Stimulated activated CD4-positive, alpha-beta T cell treated with anti-CD3 and anti-CD28 coated beads, Interleukin-1b, Interleukin-23, amount 100 ng/mL, for 48 hours (primary cell): ENCODE measurements at places on chromosomes 6 and 20.

DNA sequence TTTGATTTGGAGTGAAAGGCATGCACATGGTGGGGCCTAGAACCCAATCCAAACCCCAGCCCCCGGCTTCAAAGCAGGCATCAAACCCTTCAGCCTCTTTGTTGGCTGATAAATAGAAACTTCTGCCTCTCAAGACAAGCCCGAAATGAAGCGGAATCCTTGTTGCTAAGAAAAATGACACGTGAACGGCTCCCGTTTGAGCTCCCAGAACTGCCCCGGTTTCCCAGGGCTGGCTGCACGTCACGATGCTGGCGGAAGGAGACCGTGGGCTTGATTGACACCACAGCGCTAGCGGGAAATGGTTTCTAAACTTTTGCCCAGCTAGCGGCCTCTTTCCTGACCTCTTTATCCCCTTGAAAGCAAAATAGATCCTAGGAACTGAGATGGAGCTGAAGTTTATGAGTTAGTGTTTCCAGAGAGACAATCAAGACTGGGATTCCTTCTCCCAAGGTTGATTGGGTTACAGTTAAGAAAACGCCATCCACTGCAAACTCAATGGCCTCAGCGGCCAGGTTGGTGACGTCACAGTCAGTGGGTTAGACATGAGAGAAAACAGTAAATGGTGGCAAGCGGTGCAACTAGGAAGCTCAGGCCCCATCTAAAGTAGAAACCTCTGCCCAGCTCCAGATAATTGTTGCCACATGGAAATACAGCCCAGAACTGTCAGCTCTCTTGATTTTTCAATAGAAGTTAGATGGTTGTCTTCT is 117.0 kb downstream of the ANKRD60 start:
- no peak for DNase-seq

DNA sequence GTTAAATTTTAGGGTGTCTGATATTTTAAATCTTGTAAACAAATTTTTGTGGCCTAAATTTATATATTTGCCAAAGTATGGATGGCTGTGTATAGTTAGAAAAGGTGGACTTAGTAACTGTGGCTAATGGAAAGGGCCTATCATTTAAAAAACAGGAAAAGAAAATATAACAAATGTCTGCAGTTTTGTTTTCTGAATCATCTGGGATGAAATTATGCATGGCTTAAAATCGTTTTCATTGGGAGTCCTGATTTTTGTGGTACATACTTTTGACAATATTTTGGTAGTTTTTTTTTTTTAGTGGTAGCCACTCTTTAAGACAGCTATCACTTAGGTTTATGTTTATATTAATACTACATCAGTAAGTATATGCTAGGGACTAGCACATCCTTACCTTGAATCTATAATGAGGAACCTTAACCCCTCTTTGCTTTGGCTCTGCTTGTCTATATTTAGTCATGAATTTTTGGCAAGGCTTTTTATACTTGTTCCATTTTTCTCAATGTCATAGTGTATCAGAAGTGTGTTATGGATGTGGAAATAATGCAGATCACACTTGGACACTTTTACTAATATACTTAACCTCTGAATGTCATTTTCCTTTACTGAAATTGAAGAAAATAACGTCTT is 5.6 kb downstream of the ARID1B start:
- DNase-seq, result no peak

DNA sequence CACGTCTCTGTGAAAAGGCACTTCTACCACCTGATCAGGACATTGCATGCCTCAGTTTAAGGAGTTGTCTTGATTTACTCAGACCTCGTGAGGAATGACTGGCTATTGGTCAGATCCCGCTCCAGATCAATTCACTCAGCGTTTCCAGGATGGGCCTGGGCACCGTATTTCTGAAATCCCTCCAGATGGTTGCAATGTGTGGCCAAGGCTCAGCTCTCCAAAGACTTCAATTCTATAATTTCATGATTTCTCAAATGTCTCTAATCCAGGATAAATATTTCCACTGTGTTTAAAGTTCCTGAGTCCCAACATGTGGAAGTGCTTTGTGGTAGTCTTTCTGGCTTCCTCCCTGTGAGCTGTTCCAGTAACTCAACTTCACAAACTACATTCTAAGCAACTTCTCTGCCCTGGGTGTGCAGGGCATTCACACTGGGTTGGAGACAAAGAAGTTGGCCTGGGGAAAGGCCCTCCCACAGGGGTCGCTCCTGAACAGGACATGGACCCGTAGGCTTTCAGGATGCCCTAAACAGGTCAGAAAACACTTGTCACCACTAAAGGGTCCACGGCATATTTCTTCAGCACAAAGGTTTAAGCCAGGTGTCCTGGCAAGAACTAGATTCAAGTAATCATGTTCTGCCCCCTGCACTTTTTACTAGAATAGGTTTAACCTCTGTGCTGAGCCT is 212.1 kb downstream of the WDR27 start:
- DNase-seq, result no peak

GRCh38 chr20:13684566-13685222 is 46.0 kb upstream of the TASP1 start:
- no peak for DNase-seq

GRCh38 chr6:1916334-1917070 is 306.8 kb downstream of the FOXC1 start:
- no peak for DNase-seq

DNA sequence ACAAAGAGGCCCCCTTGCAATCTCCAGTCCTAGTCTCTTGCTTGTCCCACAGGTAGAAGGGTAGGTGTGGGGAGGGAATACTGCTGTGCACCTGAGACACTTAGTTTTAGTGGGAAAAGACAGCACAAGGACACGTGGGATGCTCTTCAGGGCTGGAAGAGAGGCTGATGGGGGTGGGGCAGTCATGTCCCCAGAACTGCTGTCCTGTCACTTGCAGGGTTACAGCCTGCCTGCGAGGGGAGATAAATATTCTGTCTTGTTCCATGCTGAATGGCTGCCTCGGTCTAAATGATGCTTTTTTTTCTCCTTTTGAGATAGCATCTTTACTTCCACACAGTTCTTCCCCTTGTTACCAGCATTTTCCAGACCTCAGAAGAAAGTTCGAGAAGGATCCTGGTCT is 106.2 kb downstream of the SLC24A3 start:
- DNase-seq, result no peak

GRCh38 chr6:55046869-55047422 is 127.4 kb upstream of the HCRTR2 start:
- no peak for DNase-seq

DNA sequence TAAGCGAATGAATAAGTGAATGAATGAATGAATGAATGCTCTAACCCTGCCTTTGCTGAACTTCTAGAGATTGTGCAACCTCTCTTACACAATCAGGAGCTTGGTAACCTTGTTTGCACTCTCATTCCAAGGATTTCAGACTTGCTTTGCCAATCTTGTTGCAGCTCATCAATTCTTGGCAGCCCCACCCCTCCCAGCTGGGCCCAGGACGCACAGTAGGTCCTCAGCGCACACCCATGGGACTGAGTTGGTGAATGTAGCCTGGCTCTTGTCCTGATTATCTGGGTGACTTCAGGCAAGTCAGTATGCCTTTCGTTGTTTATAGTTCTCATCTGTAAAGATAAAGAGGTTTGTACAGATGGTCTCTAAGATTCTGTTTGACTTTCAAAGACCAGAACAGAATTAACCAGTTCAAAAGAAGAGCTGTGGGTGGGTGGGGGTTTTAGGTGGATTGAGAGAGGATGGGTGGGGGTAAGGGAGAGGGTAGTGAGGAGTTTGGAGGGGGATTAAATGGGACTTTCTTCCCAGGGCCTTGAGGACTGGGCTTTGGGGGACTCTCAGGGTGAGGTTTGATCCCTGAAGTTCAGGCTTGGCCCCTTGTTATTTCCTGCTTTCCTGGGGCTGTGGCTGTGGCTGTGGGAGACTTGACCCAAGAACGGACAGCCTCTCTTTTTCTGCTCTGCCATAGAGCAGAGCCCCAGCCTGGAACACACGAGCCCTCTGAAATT is 33.2 kb downstream of the VEGFA start:
- no peak for DNase-seq

DNA sequence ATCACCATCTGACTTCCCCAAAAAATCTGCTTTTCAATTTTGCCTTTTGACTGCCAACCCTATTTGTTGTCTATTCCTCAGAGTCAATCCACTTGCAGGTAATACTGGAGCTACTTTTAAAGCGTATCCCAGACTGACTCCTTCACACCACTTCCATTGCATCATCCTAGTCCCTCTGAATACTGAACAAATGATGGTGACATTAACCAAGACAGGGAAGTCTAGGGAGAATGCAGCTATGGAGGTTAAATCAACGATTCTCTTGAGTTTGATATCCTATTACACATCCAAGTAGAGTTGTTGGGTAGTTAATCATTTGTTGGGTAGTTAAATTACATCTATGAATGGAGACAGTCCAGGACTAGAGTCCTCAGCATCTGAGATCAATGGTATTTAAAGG is 2.0 kb downstream of the OGFRL1 start:
- DNase-seq, result no peak

DNA sequence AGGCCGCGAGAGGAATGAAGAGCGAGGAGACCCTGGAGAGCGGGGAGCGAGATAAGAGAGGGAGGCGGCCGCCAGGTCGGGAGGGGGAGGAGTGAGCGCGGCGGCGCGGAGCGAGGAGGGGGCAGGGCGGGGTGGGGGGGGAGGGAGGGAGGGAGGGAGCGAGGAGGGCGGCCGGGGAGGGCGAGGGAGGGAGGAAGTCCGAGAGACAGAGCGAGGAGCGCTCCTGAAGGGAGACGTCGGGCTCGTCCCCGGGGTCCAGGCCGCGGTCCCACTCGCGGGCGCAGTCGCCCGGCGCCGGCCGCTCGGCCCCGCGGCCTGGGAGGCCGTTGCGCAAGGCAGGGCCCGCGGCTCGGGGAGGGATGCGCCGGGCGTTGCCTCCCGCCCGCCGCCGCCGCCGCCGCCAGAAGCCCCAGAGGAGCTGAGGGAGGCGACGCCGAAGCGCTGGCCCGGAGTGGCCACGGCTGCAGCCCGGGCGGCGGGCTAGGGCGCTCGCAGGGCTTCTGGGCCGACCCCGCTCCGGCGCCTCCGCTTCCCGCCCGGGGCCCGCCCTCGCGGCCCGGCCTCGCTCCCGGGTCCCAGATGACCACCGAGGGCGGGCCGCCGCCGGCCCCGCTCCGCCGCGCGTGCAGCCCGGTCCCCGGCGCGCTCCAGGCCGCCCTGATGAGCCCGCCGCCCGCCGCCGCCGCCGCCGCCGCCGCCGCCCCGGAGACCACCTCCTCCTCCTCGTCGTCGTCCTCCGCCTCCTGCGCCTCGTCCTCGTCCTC is at the start of gene FOXF2:
Gene FOXF2, plus strand, starts transcription at position 208 of the 764 bp plus-strand sequence. Its CDS starts 372 bp downstream, at position 580.
- DNase-seq, result no peak
